ENCODE measurements at places on chromosomes 4 and X. TPM values are rescaled to one million over a fixed set of nuclear protein-coding genes. Genes with fewer than 3 reads are reported as not detected.
A peak's percentile ranks its signal among the peaks of the same experiment; 100 is the strongest.

Gene PAGE1
- not detected for total RNA-seq

Gene ZAR1
- total RNA-seq: 0.61 TPM

Gene PGAM4
- 0.52 TPM for total RNA-seq

Gene ZNF827
- total RNA-seq: 29.4 TPM

Gene DOK7
- 0.26 TPM for total RNA-seq

Gene SUPT20HL1
- not detected for total RNA-seq

Gene FRMD7
- not detected for total RNA-seq

Gene DMP1
- total RNA-seq: not detected

Gene SHOX
- 0.18 TPM for total RNA-seq

Gene TMPRSS11B
- total RNA-seq: not detected

Gene EDNRA
- total RNA-seq: 0.75 TPM

Gene F9
- not detected for total RNA-seq

- DNase-seq: no peak
- no peak overlapping the region for H3K27ac ChIP-seq
- peaks cover 60% of the 10 kb centered on the region for H3K36me3 ChIP-seq
- H3K4me3 ChIP-seq: no peak overlapping the region
These were observed 515.7 kb downstream of the RPA4 start for GRCh38 chrX:97399400-97399799.

DNA sequence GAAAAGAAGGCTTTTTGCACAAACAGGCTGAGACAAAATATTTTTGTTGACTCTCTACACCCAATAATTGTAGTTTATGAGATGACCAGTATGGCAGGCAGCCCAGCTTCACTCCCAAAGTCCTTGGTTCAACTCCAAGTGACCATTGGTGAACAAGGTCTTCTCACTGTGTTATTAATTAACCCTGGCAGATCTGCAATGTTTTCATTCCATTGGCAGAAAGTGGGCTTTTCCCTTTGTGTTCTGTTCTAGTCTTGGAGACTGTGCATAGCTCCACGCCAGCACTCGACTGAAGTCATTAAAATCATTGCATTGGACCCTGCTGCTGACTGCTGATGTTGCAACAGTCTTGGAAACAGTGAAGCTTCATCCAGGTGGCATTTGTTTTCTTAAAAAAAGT is 277.3 kb upstream of the HAND2 start:
- H3K27me3 ChIP-seq: no peaks in the 10 kb centered on the region
- DNase-seq: no peak
- H3K36me3 ChIP-seq: no peaks in the 10 kb centered on the region
- H3K4me1 ChIP-seq: no peaks in the 10 kb centered on the region
- H3K4me3 ChIP-seq: no peak overlapping the region

- no peaks in the 10 kb centered on the region for H3K27me3 ChIP-seq
- H3K36me3 ChIP-seq: peaks cover 67% of the 10 kb centered on the region
- no peak overlapping the region for H3K27ac ChIP-seq
These were observed 171.4 kb upstream of the ANXA3 start for GRCh38 chr4:78379991-78380729.

GRCh38 chrX:56268888-56269287 is 36.7 kb downstream of the KLF8 start:
- H3K4me3 ChIP-seq: no peak overlapping the region
- H3K4me1 ChIP-seq: no peaks in the 10 kb centered on the region
- no peak overlapping the region for H3K27ac ChIP-seq

GRCh38 chrX:68045008-68045577 is 388.2 kb downstream of the OPHN1 start:
- no peaks in the 10 kb centered on the region for H3K27me3 ChIP-seq
- no peak overlapping the region for H3K4me3 ChIP-seq
- H3K27ac ChIP-seq: no peak overlapping the region
- no peak for DNase-seq

DNA sequence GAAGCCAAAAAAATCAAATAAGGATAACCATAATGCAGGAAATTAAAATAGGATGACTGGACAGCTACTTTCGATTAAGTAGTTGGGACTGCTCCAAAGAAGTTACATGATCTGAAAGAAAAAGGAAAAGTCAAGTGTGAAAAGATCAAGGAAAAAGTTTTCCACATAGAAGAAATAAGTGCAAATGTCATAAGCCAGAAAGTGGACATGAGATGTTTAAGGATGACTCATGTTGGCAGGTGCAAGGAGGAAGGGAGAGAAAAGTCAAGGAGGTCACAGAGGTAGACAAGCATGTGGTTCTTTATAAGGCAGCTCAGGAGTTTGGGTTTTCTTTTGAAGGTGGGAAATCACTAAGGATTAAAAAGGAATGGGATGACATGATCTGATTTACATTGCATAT is 89.8 kb upstream of the GPRIN3 start:
- no peaks in the 10 kb centered on the region for H3K36me3 ChIP-seq
- H3K4me1 ChIP-seq: no peaks in the 10 kb centered on the region
- DNase-seq: no peak
- no peak overlapping the region for H3K4me3 ChIP-seq
- H3K27ac ChIP-seq: no peak overlapping the region
- no peaks in the 10 kb centered on the region for H3K27me3 ChIP-seq

GRCh38 chr4:88713782-88714181 is 16.2 kb upstream of the NAP1L5 start:
- no peak for DNase-seq
- H3K36me3 ChIP-seq: peaks cover 26% of the 10 kb centered on the region
- no peak overlapping the region for H3K27ac ChIP-seq

GRCh38 chrX:46630141-46630540 is 56.6 kb downstream of the CHST7 start:
- peaks cover 38% of the 10 kb centered on the region for H3K36me3 ChIP-seq
- H3K27ac ChIP-seq: no peak overlapping the region

DNA sequence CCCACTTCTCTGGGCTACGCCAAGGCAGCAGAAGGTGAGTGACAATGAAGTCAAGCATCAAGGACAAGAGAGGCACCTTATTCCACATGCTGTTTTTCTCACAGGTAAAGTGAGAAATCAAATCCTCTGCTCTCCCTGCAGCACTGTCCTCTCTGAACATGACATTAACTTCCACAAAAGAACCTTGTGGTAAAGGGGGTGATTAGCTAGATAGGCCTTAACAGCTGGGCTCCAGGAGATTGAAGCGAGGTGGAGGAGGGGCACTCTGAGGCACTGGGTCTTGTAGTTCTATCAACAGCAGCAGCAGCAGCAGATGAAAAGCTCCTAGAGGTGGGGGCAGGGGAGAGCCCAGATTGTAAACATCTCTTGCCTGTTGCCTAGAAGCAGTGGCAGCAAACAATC is 96.8 kb upstream of the CXXC4 start:
- H3K36me3 ChIP-seq: no peaks in the 10 kb centered on the region
- no peak overlapping the region for H3K27ac ChIP-seq
- H3K4me1 ChIP-seq: no peaks in the 10 kb centered on the region
- peak; percentile 84 for DNase-seq
- no peaks in the 10 kb centered on the region for H3K27me3 ChIP-seq

DNA sequence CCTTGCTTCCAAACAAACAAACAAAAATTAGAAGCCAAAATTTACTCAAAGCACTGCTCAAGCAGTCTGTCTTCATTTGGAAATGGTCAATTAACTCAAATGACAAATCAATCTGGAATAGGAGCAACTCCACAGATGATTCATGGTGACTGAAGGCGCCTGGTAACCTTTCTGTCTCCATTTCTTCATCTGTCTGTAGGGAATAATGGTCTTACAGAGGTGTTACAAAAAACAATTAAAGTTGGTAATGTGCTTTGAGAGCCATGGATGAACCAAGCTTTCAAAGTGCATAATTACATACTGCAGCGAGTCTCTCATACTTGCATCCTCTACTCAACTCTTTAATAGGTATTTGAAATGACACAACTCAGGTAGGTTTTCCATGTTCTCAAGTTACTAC is 38.3 kb upstream of the STAG2 start:
- no peaks in the 10 kb centered on the region for H3K36me3 ChIP-seq
- H3K27me3 ChIP-seq: no peaks in the 10 kb centered on the region
- peaks cover 3% of the 10 kb centered on the region for H3K4me1 ChIP-seq
- DNase-seq: no peak
- H3K4me3 ChIP-seq: no peak overlapping the region
- H3K27ac ChIP-seq: no peak overlapping the region

DNA sequence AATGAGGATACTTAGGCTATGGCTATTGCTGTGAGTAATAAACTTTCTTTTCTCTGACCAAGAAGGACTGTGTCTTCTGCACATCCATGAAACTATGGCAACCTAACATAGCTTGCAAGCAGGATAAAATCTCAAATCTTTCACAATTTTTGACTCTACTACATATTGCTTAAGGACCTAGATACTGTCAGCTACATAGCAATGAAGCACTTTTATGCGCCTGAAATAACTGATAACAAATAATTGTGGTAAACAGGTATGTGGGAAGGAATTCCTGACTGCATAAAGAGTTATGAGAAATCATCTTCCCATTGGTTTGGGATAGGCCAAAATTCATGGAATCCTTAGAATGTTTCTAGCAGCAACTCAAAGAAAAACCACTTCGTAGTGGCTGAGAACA is 41.2 kb upstream of the PDGFC start:
- no peak overlapping the region for H3K4me3 ChIP-seq
- H3K4me1 ChIP-seq: no peaks in the 10 kb centered on the region
- no peak for DNase-seq
- no peak overlapping the region for H3K27ac ChIP-seq
- no peaks in the 10 kb centered on the region for H3K36me3 ChIP-seq

- H3K27me3 ChIP-seq: no peaks in the 10 kb centered on the region
- H3K27ac ChIP-seq: no peak overlapping the region
- H3K4me1 ChIP-seq: peaks cover 4% of the 10 kb centered on the region
- DNase-seq: no peak
- no peak overlapping the region for H3K4me3 ChIP-seq
- H3K36me3 ChIP-seq: peaks cover 31% of the 10 kb centered on the region
These were observed 51.6 kb downstream of the WDFY3 start for GRCh38 chr4:84914686-84915395.

DNA sequence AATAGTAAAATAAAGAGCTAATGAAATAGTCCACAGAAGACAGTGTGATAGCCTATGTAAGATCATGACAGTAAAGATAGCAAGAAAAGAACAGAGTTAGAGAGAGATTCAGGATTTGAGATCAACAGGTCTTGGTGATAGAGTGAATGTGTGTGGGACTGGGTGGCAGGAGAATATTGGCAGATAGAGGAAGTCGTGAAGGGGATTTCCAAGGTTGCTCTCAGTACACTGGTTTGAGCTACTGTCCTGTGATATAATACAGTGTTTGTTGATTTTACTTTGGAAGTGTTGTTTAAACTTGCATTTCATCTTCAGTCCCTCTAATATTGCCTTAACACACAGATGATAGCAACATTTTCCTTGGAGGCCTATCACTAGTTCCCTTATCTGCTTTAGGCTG is 44.1 kb downstream of the DTHD1 start:
- no peaks in the 10 kb centered on the region for H3K36me3 ChIP-seq
- H3K4me1 ChIP-seq: no peaks in the 10 kb centered on the region
- no peak overlapping the region for H3K4me3 ChIP-seq
- DNase-seq: no peak
- H3K27ac ChIP-seq: no peak overlapping the region
- no peaks in the 10 kb centered on the region for H3K27me3 ChIP-seq

DNA sequence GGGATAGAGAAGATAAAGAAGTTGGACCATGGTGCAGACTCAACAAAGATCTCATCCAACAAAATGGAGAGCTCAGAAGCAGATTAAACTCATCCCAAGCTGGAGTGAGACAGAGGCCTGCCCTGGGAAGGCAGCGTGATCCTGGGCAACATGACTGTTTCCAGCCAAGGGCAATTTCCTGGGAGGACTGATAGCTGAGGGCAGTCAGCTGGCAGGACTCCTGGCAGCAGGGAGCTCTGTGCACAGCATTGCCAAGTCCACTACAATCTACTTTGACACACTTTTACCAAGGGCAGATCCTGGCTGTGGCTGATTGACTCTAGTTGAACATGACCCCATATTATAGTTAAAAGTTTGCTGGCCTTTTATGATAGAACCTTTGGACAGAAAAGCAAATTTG is 357.3 kb upstream of the RASGEF1B start:
- no peaks in the 10 kb centered on the region for H3K4me1 ChIP-seq
- H3K27ac ChIP-seq: no peak overlapping the region
- no peak for DNase-seq
- H3K27me3 ChIP-seq: no peaks in the 10 kb centered on the region
